LHCN-M2 (cell line): ENCODE measurements at places on chromosomes 16 and 17. TPM values are rescaled to one million over a fixed set of nuclear protein-coding genes. Genes with fewer than 3 reads are reported as not detected.

Gene TPSG1
- total RNA-seq, result not detected in 2 replicates

Gene NHLRC4
- 0.11 TPM in 1 of 2 replicates, not detected in the other for total RNA-seq

Gene ITGB4
- 0.17 and 5.5 TPM in 2 replicates for total RNA-seq

Gene SLC16A6
- total RNA-seq, result 0.13 and 0.17 TPM in 2 replicates
